ENCODE measurements at places on chromosomes 7 and 10.

DNA sequence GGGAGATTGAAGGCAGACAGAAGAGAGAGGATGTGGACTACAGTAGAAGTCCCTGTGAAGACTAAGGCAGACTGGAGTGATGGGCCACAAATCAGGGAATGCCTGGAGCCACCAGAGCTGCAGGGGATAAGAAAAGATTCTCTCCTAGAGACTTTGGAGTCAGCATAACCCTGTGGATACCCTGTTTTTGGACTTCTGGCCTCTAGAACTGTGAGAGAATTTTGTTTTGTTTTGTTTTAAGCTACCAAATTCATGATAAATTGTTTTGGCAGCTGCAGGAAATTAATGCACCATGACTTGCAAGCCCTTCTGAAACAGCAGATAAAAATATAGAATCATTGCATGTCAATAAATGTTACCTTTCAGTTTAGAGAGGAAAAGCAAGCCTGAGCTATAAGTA, 41.3 kb downstream of the INHBA start:
- DNase-seq = no peak

DNA sequence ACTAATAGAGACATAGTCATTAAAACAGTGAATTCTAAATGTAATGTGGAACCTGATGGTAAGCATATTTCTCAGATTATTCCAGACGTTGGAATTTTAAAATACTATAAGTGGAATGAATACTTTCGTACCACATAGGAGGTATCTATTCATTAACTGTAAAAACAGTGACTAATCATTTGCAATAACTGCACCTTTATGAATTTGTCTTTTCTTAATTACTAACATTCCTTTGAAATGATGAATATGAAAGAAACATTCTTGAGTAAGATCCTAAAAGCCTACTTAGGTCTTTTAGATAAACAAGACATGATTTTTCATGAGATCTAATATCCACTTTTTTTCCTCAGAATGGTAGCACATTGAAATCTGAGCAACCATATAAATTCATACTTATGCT, 549.0 kb upstream of the LRRN3 start:
- no peak for DNase-seq

DNA sequence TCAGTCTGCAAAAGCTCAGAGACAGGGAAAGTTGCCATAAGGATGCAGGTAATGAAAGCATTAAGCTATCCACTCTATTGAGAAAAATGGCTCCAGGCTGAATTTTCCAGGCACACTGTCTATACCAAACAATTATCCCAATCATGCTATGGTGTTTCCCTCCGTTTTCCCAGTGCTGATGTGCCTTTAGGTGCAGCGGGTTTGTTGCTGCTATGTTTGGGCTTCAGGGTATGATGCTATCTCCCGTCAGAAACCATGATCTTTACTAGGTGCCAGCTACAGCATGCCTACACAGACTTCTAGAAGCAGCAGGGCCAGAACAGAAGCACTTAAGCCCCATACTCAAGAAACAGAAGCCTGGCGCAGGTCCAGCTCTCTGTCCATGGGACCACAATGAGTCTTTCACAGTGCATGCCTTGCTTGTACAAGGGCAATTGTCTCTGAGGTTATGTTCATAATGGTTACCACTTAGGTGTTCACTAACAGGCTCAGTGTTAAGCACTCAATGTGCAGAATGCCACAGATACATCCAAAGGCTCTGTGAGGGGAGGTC, 19.4 kb downstream of the STEAP1B start:
- DNase-seq = no peak

DNA sequence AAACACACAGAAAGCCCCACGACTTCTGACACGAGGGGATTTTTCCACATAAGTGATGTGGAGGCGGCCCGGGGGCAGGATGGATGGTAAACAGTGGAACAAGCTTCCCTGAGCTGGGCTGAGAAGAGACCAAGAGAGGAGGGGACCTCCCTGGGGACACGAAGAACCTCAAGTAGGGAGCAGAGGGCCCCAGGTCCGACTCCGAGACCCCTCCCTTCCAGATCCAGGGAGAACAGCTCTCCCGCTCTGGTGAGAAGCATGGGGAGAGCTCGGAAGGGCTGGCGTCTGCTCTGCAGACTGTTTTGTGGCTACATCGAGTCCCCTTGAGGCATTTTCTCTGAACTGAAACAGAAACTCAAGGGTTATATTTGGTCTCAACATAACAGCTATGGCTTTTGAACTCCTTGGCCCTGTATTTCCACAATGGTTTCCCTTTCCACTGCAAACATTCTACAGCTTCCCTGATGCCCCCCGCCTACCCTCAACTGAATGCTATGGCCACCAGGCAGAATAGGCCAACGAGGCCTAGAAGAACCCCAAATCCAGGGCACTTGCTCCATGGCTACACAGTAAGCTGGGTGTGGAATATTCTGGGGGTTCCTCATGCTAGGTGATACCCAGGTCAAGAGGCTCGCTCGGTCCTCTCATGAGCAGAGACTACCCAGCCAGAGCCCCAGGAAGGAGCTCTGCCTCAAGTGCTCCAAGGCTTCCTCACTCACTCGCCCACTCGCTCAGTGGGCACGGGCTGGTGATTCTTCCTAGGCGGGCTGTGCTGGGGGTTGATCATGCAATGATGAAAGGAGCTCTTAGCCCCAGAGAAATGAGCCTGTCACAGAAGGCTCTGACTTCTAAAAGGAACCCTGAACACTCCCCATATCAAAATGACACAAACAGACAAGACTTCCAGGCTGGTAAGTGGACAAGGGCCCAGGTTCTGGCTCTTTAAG, 47.5 kb downstream of the FAM53B start:
- no peak for DNase-seq

DNA sequence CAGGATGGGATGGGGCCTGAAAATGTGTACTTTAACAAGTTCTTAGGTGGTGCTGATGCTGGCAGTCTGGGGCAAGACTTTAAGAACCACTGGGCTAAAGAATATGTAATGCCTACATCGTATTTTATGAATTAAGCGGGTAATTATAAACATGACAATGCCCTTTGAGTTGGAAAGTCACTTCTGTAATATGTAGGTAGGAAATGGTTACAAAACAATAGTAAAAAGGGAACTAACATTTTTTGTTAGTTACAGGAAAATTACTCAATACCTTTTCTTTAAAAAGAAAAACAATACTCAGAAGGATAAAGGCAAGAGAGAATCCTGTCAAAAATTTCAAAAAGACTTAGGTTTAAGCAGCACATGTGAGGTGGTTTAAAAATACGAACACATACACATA, 48.3 kb upstream of the STEAP4 start:
- no peak for DNase-seq

DNA sequence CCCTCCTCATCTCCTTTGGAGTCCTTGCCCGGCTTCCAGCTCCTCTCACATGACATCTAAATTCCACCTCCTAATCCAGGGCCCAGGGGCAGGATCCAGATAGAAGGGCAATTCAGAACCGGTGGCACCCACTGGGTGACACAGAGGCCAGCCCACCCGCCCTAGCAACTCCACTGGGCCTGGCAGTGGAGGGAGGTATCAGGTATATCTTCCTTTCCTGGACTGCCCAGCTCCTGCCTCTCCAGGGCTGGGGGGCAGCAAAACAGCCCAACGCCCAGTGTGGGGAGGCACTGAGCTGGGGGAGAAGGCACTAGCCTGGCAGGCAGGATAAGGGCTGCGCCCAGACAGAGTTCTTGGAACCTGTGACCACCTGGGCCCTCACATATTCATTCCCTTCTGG, 10.4 kb upstream of the TRIM8 start:
- no peak for DNase-seq

GRCh38 chr10:76033457-76034196, 602.2 kb downstream of the LRMDA start:
- no peak for DNase-seq
